ENCODE measurements at places on chromosomes 16 and 17. TPM values are rescaled to one million over a fixed set of nuclear protein-coding genes. Genes with fewer than 3 reads are reported as not detected.

The TLCD2 gene
- 0.06 TPM for total RNA-seq

The CDRT15L2 gene
- total RNA-seq = not detected

The ANKRD11 gene
- 129 TPM for total RNA-seq

The PRAC1 gene
- total RNA-seq = not detected

The KRT16 gene
- not detected for total RNA-seq

DNA sequence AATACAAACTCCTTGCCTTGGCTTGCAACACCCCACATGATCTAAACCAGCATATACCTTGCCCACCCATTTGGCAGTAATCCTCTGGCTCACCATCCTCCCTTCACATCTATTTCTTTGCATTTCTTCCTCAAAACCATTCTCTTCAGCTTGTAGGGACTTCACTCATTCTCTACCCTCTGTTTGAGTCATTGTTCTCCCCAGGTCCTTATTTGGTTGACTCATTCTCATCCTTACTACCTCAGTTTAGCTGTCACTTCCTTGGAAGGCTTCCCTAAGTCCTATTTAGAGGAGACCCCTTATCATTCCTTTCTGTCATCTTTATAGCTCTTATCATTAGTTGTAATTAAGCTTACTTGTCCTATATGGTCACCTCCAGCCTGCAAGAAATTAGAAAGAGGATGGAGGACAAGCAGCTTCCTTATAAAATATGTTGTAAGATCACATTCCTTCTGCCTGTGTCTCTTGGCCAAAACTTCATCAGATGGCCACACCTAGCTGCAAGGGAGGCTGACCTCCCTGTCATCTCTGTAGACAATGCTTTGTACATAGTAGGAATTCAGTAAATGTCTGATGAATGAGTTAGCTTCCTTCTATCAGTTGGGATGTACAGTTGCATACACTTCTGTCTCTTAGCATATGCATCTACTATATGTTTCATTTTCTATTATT, 1.7 kb downstream of the TTC19 start:
- DNase-seq = no peak

GRCh38 chr16:85952197-85952596, 53.2 kb downstream of the IRF8 start:
- DNase-seq = no peak

GRCh38 chr17:68595496-68595895, 5.7 kb downstream of the FAM20A start:
- DNase-seq = no peak

DNA sequence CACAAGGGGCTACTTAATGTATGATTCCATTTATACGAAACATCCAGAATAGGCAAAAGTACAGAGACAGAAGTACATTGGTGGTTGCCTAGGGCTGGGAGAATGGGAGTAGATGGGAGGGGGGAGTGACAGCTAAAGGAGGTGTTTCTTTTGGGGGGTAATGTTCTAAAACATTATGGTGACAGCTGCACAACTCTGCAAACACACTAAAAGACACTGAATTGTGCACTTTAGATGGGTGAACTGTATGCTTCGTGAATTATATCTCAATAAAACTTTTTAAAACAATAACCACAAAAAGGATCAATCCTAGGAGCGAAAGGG, 661 bp downstream of the LYRM9 start:
- no peak for DNase-seq

DNA sequence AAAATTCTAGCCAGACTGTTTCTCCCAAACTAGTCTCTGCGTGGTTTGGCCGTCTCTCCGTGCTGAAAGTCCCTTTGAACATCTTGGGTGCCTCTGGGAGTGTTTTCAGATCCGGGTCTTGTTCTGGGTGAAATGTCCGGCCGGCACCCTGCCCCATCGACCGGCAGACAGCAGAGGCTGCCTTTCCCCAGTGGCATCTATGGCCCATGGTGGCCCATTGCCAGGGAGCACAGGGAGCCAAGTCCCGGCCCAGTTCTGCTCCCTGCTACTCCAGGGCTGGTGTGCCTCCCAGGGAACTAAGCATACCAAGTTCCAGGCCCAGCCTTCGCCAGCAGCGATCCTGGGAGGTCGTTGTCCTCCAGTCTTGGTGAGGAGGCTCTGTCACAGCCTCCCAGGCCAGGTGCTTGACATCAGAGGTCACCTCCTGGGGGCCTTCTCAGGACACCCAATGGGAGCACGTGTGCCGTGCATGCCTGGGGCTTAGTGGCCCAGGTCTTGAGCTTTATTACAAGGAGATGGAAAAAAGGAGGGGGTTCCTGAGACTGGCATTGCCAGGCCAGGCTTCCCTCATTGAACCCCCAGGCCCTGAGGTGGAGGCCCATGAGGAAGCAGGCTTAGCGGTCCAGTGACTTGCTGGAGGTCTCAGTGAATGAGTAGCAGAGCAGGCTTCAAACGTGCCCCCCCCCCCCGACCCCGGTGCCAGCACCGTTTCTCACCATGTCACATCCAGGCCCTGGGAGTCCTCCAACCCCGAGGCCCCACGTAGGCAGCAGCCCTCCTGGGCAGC, 54.0 kb downstream of the PGS1 start:
- DNase-seq = no peak

DNA sequence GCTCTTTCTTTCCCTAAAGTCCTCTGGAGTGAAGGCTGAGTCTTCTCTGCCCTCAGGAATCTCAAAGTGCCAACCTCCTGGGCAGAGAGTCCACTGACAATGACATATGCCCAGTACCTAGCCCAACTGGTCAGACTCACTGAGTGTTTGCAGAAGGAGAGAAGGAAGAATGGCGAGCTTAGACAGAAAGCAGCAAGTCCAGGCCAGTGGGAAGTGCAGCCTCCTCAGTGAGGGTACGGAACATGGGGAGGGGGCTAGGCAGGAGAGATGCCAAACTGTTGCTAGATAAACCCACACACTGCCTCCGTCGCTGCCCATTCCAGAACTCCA, 678 bp downstream of the EXOC7 start:
- DNase-seq = no peak

All from activated naive CD8-positive, alpha-beta T cell treated with anti-CD3 and anti-CD28 coated beads for 36 hours (primary cell).